ENCODE measurements at places on chromosomes 1 and 21.

DNA sequence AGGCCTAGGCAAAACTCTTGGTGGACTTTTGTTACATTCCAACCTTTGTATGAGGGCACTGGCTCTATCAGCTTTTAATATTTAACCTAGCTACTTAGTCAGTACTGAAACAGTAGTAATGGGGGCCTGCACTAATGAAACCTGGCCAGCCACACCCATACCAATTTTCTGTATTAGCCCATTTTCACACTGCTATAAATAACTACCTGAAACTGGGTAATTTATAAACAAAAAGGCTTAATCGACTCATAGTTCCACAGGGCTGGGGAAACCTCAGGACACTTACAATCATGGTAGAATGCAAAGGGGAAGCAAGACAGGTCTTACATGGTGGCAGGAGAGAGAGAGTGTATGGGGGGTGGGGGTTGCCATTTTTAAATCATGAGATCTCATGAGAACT lies 245.7 kb upstream of the RGS18 start:
- no peak for DNase-seq

GRCh38 chr1:62265956-62266935 lies 53.0 kb downstream of the KANK4 start:
- DNase-seq = no peak

DNA sequence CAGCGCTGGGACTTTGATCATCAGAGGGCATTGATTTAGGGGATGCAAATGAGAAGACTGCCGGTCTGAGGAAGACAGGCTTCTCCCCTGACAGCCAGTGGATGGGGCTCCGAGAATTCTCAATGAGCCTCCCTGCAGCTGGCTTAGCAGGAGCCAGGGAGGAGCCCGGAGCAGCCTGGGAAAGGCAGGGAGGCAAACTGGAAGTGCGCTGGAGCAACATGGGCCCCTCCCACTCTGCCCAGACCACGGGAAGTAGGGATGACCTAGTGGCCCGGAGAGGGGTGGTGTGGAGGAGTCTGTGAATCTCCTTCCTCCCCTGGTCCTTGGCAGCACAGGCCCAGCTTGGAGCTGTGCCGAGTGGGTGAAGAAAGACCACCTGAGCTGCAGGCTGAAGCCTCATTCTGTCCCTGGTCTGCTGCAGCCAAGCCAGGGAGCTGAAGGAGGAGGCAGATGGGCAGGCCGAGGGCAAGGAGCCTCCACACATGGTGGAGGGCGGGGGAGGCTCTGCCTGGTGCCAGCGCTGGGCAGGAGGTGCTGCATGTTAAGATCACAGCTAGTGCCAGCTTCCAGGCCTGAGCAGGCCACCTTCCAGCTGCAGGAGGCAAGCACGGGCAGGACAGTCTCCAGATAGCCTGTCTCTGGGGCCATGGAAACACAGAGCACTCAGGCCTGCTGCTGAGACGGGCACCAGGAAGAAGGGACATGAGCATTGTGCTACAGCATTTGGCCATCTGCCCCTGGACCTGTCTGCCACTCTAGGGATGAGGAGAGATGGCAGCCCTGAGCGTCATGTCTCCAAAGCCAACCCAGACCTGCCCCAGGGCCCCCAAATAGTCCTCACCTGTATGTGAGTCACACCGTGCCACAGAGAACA lies 12.2 kb upstream of the CLSTN1 start:
- DNase-seq = no peak

GRCh38 chr21:33541105-33541711 lies 709 bp downstream of the GART start:
- peak; percentile 37 for DNase-seq

DNA sequence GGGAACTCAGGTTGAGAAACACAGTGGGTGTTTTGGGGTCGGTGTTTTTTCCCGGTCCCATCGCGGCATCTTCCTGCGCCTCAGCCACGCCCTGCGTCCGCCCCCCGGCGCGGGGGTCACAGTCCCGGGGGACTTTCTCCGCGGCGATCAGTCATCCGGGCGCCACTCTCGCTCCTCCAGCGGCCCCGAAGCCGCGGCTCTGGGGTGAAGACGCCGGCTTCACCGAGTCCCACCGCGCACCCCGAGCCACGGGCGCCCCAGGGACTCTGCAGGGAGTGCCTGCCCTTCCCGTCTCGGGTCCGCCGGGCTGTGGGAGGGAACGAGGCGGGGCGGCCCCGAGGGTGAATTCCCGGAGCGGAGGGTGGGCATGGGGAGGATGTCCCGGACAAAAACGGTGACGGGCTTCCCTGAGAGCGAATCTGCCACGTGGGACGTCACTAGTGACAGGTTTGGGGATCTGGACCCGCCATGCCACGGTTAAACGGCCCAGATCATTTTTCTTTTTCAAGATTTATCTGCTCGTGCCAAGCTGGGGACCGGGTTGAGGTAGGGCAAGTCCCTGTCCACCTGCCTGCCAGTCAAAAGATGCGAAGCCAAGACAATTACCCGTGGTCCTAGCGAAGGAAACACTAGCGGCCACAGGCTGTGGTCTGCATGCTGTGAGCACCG lies 717 bp upstream of the BATF3 start:
- DNase-seq = peak; percentile 81

- DNase-seq = no peak
Measured at GRCh38 chr1:235297579-235297978, 30.4 kb downstream of the ARID4B start.

GRCh38 chr1:42966688-42967612 lies 8.3 kb upstream of the SLC2A1 start:
- DNase-seq = no peak
